Dorsolateral prefrontal cortex (tissue), 122 donors: ENCODE measurements at places on chromosomes 6 and 20. TPM values are rescaled to one million over a fixed set of nuclear protein-coding genes. Genes with fewer than 3 reads are reported as not detected.

- no peak for DNase-seq
Observed at GRCh38 chr20:58084566-58084965, 143.9 kb downstream of the ANKRD60 start.

Gene RBPJL
- total RNA-seq, result not detected

DNA sequence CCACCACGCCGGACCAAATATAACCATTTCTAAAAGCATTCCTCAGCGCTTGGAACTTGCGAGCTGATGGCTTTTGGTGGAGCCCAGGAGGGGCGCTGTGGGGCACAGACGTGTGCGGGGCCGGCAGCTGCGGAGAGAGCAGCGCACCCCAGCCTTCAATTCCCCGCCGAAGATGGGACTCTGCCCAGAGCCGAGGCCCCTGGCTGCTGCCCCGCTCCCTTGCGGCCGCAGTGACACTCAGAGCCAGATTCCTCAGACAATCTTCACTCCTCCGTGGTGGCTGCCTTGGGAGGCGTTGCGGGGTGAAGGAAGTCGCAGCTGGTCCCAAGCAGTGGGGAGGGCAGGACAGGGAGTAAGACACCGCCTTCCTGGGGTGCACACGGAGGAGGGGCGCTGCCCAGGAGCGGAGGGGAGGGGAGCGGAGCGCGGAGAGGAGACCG is 87.7 kb downstream of the TMEM242 start:
- DNase-seq, result peak; percentile 38

DNA sequence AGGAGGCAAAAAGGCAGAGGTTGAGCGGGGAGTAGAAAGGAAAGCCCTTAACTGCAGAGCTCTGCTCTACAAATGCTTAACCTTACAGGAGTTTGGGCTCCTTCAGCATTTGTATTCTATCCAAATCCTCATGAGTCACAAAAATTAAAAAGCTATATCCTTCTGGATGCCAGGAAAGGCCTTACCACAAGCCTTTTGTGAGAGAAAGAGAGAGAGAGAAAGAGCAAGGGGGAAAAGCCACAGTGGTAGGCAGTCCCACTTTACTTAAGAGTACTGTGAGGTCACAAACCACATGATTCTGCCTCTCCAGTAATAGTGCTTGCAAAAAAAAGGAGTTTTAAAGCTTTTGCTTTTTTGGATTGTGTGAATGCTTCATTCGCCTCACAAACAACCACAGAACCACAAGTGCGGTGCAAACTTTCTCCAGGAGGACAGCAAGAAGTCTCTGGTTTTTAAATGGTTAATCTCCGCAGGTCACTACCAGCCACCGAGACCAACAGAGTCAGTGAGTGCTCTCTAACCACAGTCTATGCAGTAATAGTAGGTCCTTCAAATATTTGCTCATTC is at the start of gene RUNX2:
TSS of gene RUNX2 (plus strand) at position 375 of the 567 bp plus-strand sequence. CDS start 397 bp downstream, outside the sequence.
- no peak for DNase-seq

GRCh38 chr6:165917576-165917975 is 250.1 kb downstream of the TBXT start:
- DNase-seq, result no peak
